ENCODE measurements at places on chromosomes 13 and 19. TPM values are rescaled to one million over a fixed set of nuclear protein-coding genes. Genes with fewer than 3 reads are reported as not detected.

The LIN7B gene
- 10.6 TPM for total RNA-seq

The CDX2 gene
- not detected for total RNA-seq

The SIGLEC10 gene
- total RNA-seq = 17.4 TPM

The IGFL1 gene
- total RNA-seq = not detected

The FUT1 gene
- total RNA-seq = 13.2 TPM

The ZNF728 gene
- total RNA-seq = 0.74 TPM

The ELSPBP1 gene
- total RNA-seq = not detected

The LIM2 gene
- total RNA-seq = not detected

Measured in lower lobe of right lung (tissue), 2 donors.